Activated CD4-positive, alpha-beta memory T cell treated with anti-CD3 and anti-CD28 coated beads, Interleukin-2, amount 10 ng/mL, durations not matched to agents 7 days and 5 days (primary cell): ENCODE measurements at places on chromosomes 1 and 21.

DNA sequence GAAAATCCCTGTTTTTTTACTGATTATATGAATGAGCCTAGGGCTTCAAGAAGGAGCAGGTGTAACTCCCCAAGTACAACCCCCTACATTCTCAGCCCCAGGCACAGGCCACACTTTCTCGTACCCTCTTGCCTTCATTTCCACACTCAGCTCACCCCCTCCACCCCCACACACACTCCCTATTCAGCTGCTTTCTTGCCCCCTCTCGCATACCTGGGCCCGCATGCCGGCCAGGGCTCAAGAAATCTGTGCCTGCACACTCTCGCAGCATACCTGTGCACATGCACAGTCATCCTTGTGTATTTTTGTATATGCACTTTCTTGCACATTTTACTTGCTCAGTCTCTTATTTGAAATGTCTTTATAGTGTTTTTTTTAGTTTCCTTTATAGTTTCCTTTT, 2.0 kb downstream of the PTPRF start:
- H3K36me3 ChIP-seq: no peaks in the 10 kb centered on the region
- peaks cover 20% of the 10 kb centered on the region for H3K4me1 ChIP-seq
- H3K4me3 ChIP-seq: peak overlapping the region; percentile 38

DNA sequence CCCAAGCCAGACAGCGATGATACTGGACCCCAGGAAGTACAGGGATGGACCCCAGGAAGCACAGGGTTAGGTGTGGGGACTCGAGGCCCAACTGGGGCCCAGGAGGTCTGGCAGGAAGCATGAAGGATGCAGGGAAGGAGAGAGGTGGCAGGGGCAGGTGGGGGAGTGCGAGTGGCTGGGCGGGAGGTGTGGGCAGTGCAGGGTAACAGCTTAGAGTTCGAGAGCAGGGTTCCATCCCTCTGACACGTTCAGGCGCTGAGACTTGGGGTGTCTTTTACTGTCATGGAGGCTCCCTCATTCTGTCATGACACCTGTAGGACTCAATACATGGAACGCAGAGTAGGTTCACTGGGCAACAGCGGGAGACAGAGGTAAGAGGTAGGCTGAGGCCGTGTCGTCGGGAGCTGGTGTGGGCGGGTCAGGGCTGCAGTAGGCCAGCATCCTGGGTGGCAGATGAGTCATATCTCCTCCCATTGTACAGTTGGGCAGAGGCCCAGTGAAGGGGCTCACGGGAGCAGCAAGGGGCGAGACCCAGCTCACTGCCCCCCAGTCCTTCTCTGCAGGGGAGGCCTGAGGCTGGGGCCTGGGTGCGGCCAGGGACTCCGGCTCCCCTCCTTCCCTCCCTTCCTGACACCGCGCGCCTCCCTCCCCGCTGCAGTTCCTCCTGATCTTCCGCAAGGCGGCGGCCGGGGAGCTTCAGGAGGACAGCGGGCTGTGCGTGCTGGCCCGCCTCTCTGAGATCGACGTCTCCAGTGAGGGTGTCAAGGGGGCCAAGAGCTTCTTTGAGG, 11.6 kb upstream of the CTRC start:
- no peak overlapping the region for H3K4me3 ChIP-seq
- no peaks in the 10 kb centered on the region for H3K27me3 ChIP-seq
- DNase-seq: no peak
- H3K27ac ChIP-seq: peak overlapping the region; percentile 73
- H3K36me3 ChIP-seq: peaks cover 36% of the 10 kb centered on the region

- peaks cover 9% of the 10 kb centered on the region for H3K36me3 ChIP-seq
- no peaks in the 10 kb centered on the region for H3K27me3 ChIP-seq
- peaks cover 33% of the 10 kb centered on the region for H3K4me1 ChIP-seq
- no peak for DNase-seq
- peak overlapping the region; percentile 4 for H3K4me3 ChIP-seq
- H3K27ac ChIP-seq: peak overlapping the region; percentile 21
These were observed 49.5 kb downstream of the SSBP3 start for GRCh38 chr1:54356680-54357147.

- DNase-seq: no peak
- H3K27ac ChIP-seq: no peak overlapping the region
- H3K27me3 ChIP-seq: peaks cover 3% of the 10 kb centered on the region
- no peak overlapping the region for H3K4me3 ChIP-seq
These were observed 18.8 kb upstream of the UBXN10 start for GRCh38 chr1:20167126-20167525.

DNA sequence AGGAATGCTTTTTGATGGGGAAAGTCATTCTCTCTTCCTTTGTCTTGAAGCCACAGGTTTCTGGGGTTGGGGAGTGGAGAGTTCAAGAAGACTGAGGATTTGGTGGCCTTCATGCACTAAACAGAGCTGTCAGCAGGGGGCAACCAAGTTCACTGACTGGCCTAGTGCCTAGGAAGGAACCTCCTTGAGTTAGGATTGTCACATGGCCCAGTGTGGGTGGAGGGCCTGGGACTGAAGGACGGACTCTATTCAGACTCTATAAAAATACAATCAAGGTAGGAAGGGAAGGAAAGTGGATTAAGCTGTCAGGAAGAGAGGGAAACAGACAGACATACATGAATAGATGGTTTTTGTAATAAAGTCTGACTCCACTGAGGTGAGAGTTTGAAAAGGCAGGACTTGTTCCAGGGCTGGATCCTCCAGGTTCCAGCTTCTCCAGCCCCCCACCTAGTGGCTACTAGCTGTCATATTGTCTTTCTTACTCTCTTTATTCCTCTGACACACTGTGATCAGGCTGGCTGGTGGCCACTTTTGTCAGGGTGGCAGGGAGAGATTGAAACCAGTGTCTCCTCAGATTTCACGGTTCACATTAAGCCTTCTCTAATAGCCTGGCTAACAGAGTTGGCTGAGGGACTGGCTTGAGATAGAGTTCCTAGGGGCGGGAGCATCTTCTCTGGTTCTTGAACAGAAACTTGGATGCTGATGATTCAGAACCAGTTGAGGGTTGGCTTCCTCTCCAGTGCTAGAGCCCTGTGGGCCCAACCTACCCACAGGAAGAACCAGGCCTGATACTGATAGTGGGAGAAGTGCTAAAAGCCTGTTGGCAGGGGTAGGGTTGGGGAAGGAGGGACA, 4.1 kb upstream of the SH3BGRL3 start:
- H3K27me3 ChIP-seq: no peaks in the 10 kb centered on the region
- peak overlapping the region; percentile 96 for H3K27ac ChIP-seq
- H3K4me3 ChIP-seq: peak overlapping the region; percentile 52
- DNase-seq: peak; percentile 82

DNA sequence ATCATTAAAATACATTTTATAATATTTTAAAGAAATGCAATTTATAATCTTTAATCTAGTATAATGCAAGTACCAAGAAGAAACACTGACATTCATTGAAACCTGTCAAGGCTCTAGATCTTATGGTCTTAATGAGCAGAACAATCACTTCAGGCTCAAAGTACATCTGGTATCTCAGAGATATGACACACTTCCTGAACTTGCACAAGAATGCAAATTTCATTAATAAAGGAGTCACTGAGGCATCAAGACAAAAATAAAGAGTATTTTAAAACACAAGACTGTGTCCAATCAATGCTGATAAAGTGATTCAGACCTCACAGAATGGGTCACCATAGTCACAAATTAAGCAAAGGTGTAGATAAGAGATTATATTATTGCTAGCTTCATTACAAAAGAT, 178.1 kb downstream of the AK5 start:
- H3K4me3 ChIP-seq: no peak overlapping the region
- no peaks in the 10 kb centered on the region for H3K27me3 ChIP-seq
- no peaks in the 10 kb centered on the region for H3K36me3 ChIP-seq

DNA sequence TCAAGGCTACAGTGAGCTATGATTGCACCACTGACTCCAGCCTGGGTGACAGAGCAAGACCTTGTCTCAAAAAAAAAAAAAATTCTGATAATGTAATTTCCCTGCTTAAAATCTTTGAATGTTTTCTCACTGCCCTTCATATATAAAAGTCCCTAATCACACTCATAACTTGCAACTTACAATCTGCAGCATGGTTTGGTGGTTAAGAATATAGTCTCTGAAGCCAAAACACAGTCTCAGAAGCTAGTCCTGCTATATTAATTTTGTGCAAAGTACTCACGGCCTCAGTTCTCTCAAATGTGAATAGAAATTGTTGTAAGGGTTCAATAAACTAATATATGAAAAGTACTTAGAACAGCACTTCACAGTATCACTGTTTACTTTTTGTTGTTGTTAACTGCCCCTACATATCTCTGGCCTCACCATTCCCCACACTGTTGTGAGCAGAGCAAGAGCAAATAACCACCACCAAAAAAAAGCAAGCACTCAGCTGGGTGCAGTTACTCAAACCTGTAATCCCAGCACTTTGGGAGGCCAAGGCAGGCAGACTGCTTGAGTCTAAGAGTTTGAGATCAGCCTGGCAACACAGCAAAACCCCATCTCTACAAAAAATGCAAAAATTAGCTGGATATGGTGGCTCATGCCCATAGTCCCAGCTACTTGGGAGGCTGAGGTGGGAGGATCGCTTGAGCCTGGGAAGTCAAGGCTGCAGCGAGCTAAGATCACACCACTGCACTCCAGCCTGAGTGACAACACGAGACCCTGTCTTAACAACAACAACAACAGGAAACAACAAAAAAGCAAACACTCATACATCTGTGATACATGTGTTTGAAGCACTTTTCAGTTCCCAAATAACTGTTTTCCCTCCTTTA, 22.4 kb downstream of the ASH1L start:
- H3K4me3 ChIP-seq: no peak overlapping the region
- DNase-seq: no peak
- H3K36me3 ChIP-seq: peaks cover 11% of the 10 kb centered on the region
- peak overlapping the region; percentile 69 for H3K27ac ChIP-seq
- no peaks in the 10 kb centered on the region for H3K27me3 ChIP-seq
- peaks cover 63% of the 10 kb centered on the region for H3K4me1 ChIP-seq

DNA sequence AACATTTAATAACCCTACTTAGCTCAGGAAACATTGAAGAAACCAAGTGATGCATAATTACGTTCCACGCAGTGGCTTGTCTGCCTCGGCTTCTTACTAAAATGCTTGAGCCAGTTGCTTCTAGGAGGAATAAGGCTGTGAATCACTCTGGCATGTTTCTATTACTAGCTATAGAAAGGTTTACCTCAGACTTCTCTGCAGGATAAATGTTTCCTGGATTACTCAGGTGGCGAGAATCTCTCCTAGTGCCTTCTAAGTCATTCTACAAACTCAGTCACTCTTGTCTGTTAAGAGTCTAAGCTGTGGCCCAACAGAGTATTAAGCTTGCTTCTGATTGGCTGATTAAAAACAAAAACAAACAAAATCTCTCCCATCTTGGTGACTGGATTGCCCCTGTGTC, 92.0 kb upstream of the RALGPS2 start:
- H3K4me3 ChIP-seq: no peak overlapping the region
- no peak overlapping the region for H3K27ac ChIP-seq
- DNase-seq: no peak
- no peaks in the 10 kb centered on the region for H3K36me3 ChIP-seq
- no peaks in the 10 kb centered on the region for H3K27me3 ChIP-seq
- H3K4me1 ChIP-seq: no peaks in the 10 kb centered on the region

GRCh38 chr1:24888971-24889676, 41.0 kb downstream of the RUNX3 start:
- peaks cover 14% of the 10 kb centered on the region for H3K36me3 ChIP-seq
- peaks cover 15% of the 10 kb centered on the region for H3K27me3 ChIP-seq
- no peaks in the 10 kb centered on the region for H3K4me1 ChIP-seq
- H3K4me3 ChIP-seq: no peak overlapping the region

DNA sequence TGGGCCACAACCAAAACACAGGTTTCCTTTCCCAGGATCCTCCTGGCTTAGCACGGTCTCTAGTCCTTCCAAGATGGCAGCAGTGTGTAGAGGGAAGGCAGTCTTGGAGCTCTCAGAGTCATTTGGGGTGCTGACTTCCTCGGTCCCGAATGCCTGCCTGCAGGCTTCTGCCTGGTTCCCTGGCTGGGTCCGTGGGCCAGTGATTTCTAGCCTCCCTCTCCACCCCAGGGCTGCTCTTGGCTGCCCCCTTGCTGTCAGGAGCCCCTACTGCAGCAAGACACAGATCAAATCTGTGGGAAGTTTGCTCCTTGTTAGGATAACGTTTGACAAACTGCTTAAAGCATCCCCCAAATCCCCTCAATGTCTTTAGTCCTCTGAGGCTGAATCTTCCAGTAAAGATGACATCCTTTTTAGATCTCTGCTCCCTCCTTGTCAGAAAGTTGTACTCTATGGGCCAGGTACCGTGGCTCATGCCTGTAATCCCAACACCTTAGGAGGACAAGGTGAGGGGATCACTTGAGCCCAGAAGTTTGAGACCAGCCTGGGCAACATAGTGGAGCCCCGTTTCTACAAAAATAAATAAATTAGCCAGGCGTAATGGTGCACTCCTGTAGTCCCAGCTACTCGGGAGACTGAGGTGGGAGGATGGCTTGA, 272.5 kb downstream of the RRAGC start:
- no peak overlapping the region for H3K27ac ChIP-seq
- peak; percentile 60 for DNase-seq
- H3K27me3 ChIP-seq: peaks cover 17% of the 10 kb centered on the region
- H3K4me3 ChIP-seq: no peak overlapping the region
- peaks cover 13% of the 10 kb centered on the region for H3K4me1 ChIP-seq
- no peaks in the 10 kb centered on the region for H3K36me3 ChIP-seq

DNA sequence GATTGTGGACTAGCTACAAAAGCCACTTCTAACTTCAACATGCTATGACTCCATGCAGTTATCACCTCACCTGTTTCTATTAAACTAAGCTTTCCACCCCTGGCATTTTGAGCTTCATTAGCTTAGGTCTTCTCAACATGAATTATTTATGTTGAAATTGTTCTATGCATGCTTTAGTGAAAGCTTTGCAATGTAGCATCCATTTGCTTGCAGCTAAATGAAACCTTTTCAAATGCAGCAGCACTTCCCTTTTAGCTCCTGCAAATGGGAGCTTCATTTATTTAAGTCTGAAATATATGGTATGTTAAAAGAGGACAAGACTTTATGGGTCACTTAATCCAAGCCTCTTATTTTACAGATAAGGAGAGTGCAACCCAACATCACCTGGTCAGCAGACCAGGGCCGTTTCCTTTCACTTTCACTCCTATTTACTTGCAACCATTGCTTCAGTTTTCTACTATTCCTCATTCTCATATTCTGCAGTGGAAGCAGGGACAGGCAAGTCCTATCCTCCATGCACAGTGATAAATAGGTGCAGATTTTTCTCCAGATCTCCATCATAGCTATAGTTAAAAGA, 56.4 kb upstream of the SAMSN1 start:
- H3K27ac ChIP-seq: no peak overlapping the region
- peak overlapping the region; percentile 30 for H3K4me3 ChIP-seq
- H3K4me1 ChIP-seq: peaks cover 25% of the 10 kb centered on the region
- no peaks in the 10 kb centered on the region for H3K27me3 ChIP-seq

DNA sequence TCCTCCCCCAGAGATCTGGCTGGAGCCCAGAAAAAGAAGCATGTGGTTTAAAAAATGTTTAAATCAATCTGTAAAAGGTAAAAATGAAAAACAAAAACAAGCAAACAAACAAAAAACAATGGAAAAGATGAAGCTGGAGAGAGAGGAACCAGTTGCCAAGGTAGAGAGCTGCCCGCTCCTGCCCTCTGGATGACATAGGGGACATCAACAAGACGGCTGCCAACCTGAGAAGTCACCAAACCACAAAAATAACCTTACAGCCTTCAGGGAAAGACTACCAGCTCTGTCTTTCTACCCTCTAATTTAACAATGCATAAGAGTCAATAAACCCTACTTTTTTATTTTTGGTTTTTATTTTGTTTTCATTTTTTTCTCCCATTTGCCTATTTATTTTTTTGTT, 8.5 kb upstream of the IPO9 start:
- no peak for DNase-seq
- no peak overlapping the region for H3K27ac ChIP-seq
- H3K4me1 ChIP-seq: no peaks in the 10 kb centered on the region
